ENCODE measurements at places on chromosomes 6 and 20.
A peak's percentile ranks its signal among the peaks of the same experiment; 100 is the strongest.

DNA sequence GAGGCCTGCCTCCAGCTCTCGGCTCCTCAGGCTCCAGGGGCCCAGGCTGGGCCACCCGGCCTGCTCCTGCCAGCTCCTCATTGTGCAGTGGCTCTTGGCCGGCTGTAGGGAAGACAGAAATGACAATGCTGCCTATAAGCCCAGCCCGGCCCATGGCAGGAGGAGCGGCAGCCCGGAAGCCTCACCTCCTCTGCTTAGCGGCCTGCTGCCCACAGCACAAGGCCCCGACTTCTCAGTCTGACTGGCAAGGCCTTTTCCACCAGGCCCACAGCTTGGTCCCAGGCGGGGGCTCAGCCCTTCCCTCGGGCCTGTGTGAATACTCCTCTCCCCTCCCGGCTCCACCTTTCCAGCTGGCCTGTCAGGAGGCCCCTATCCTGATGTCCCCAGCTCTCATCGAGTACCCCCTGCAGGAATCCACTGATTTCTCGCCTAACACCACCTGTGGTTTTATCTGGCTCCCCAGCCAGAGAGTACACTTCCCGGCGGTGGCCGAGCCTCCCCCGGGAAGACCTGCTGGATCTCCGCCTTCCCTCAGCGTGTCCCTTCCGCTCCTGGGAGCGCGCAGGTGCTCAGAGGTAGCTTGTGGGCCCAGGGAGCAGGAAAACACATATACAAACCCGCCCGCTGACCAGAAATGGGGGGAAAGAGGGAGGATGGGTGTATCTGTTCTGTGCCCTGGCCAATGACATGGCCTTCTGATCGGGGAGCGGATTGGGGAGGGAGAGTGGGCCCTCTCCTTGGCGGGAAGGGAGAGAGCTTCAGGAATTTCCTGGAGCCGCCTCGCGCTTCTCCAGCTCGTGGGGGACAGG is 963 bp downstream of the DDRGK1 start:
- no peak for DNase-seq

- DNase-seq: no peak
Measured at GRCh38 chr6:15439410-15440025, 193.6 kb downstream of the JARID2 start.

DNA sequence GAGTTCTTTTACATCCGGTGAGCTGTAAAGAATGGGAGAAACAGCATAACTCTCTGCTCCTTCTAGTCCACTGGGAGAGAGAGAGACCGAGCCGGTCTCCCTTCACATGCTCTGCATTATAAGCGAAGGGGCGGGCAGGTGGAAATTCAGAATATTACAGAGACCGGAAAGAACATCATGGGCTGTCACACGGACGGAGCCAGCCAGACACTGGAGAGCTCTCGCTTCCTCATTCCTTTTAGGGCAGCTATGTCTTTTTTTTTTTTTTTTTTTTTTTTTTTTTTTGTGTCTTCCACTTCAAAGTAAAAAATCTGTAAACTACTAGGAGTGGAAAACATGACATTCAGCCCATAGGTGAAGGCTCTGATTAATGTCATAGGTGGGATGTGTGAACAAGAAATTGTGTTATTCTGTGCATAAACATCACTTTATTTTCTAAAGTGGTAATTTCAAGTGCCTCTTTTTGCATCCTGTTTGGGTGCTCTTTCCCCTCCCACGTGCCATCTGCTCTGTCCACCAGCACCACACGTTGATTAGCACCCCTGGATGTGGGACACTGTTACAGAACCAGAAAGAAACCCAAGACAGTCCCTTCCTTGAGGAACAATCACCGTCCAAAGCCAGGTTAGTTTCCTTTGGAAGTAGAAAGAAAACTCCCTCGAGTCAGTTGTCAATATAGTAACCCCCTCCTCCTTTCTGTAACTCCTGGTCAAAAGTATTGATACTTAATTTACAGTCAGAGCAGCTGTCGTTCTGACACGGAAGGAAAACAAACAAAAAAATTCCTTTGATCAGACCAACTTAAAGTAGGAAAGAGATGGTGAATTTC is at the start of gene TAGAP:
TSS of gene TAGAP (minus strand) at position 93 of the 829 bp plus-strand sequence. CDS start 845 bp downstream, outside the sequence.
- no peak for DNase-seq

GRCh38 chr20:20409331-20409730 is 41.4 kb downstream of the INSM1 start:
- no peak for DNase-seq

DNA sequence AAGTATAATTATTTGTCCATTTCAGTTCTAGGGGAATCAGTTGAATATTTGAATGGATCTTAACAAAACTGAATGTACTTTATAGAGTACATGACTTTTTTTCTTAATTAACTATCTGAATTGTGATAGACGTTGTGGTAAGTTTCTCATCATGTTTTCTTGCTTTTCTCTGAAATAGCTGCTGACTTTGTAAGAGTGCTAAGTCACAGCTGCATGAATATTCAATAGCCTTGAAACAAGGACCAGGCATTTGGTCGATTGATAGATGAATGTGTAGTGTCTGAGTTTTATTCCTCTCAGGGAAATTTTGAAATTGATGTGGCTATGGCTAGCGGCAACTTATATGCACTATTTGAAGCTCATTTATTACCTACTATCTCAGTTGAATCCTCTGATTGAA is 56.0 kb downstream of the ADGRB3 start:
- DNase-seq: no peak

- no peak for DNase-seq
Measured at GRCh38 chr6:111573892-111574797, 31.5 kb downstream of the TRAF3IP2 start.

DNA sequence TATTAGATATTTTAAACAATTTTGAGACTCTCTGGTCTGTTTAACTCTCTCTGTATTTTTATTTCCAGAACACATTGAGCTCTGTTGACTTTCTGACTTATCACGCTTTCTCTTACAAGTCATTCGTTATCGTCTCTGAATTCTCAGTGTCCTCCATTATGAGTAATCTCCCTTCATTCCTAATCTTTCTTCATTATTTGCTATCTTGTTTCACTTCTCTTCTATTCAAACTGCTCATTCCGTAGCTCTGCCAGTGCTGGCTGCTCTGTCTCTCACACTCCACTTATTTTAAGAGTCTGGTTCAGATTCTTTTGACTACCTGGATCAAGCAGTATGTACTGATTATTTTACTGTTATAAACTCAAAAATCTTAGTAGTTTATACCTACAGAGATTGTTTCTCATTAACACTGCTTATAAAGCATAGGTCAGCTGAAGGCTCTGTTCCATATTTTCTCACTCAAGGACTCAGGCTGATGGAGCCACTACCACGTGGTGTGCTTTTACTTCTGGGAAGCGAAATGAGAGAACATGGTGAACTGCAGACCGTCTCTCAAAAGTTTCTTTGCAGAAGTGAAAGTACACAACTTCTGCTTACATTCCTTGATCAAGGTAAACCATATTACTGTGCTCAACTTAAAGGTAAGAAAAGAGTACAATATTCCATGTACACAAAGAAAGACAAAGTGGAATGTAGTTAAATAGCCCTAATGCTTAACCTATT is 485.2 kb downstream of the GRIK2 start:
- no peak for DNase-seq

DNA sequence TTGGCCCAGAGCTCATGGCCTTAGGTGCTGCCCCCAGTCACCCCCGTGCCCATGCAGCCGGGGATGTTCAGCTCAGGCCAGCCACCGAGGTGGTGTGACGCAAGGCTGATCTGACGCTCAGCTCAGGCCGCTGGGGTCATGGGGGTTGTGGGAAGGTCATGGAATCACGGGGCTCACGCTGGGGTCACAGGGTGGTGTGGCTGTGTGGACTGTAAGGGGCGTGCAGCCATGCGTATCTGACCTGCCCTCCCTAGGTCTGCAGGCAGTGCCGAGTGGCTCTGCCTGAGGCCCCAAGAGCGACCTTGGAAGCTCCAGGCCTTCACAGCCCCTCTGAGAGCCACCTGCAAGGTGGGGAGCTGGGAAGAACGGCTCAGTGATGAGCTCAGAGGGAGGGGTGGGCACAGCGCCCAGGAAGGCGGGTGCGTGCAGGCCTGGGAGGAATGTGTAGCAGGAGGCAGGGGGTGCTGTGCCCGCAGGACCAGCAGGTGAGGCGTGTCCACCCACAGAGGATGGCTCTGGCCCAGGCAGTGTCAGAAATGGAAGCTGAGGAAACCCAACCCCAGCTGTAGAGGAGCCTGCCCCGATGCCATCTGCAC is 27.8 kb downstream of the CHRNA4 start:
- peak; percentile 62 for DNase-seq

GRCh38 chr6:13990796-13991195 is 66.0 kb downstream of the RNF182 start:
- no peak for DNase-seq

- no peak for DNase-seq
Measured at GRCh38 chr6:34553750-34554149, 2.4 kb downstream of the SPDEF start.

GRCh38 chr6:69784595-69785377 is 12.0 kb downstream of the LMBRD1 start:
- DNase-seq: no peak

- no peak for DNase-seq
Measured at GRCh38 chr6:52642368-52642767, 28.5 kb upstream of the TMEM14A start.

DNA sequence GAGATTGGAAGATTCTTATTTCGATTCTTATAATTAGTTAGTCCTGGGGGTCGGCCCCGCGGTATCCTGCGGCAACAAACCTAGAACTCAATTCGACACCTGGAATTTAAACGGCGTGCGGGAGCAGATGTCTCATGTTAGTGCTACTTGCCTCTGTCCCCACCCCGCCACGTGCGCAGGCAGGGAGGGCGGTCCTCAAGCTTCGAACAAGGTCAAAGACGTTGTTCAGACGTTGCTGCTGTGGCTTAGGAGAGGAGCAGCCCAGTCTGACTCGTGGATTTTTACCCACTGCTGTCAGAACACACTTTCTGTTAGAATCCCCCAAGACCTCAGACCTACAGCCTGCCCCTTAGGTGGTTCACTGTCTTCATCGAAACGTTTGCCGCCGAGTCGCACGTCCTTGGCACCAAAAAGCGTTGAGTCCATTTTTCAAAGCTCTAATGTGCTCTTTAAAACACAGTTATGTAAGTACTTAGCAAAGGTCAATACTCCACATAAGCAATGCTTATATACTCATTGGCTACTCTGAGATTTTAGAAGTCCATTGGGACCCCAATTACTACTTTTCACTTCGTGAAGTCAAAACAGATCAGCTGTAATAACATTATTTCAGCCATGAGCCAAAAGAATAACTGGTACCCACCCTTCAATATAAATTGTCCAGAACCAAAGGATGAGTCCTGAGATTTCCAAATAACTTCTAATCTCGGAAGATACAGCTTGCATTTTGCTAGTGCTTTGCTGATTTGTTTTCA is 2.7 kb upstream of the C6orf62 start:
- no peak for DNase-seq

DNA sequence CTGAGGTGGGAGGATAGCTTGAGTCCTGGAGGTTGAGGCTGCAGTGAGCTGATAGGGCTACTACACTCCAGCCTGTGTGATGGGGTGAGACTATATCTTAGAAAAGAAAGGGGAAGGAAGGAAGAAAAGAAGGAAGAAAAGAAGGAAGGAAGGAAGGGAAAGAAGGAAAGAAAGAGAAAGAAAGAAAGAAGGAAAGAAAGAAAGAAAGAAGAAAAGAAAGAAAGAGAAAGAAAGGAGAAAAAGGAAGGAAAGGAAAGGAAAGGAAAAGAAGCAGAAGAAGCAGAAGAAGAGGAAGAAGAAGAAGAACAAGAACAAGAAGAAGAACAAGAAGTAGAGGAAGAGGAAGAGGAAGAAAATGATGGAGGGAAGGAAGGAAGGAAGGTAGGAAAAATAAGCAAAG is 1130.2 kb upstream of the MAP3K7 start:
- no peak for DNase-seq

GRCh38 chr6:72930556-72931132 is 294.7 kb downstream of the KHDC1L start:
- DNase-seq: no peak

DNA sequence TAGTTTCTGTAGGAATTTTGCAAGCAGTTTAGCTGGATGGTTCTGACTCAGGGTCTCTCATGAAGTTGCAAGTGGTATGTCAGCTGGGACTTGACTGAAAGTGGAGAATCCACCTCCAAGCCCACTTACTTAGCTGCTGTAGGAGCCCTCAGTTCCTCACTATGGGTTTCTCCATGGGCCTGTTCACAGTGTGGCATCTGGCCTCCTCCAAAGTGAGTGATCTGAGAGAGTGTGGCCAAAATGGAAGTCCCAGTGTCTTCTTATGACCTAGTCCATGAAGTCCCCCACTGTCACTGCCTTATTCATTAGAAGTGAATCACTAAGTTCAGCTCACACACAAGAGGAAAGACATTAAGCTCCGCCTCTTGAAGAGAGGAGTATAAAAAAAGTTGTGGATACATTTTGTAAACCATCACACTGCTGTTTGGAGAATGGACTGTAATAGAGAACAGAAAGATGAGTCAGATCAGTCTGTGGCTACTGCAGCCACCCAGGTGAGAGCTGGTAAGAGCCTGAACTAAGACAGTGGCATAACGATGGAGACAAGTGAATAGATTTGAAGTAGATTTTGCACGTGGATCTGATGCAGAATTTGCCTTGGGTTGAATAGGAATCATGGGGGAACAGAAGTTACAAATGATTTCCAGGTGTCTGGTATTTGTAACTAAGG is 4.9 kb upstream of the NELFCD start:
- DNase-seq: no peak

GRCh38 chr6:130598021-130598989 is 228.9 kb upstream of the SMLR1 start:
- DNase-seq: no peak

- no peak for DNase-seq
Measured at GRCh38 chr6:31357886-31358285, 907 bp upstream of the HLA-B start.

GRCh38 chr6:90860822-90861601 is 274.1 kb upstream of the MAP3K7 start:
- DNase-seq: no peak

DNA sequence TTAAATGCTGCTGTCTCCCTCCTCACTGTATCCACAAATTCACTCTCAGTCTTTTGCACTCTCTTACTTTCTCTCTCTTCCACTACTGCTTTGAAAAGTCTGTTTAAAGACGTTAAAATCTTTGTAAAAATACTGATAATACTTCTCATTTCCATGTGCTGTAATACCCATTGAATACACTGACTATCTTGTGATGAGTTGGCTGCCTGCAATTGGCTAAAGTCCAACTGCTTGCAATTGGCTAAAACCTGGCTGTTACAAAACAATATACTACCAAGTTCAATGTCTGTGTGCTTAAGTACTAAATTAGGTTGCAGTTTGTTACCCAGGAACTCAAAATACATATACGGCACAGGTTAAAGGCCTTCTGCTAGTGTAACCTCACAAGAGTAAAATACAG is 264.8 kb downstream of the THBS2 start:
- DNase-seq: no peak

GRCh38 chr6:30601436-30601814 is 15.6 kb downstream of the PPP1R10 start:
- DNase-seq: no peak

DNA sequence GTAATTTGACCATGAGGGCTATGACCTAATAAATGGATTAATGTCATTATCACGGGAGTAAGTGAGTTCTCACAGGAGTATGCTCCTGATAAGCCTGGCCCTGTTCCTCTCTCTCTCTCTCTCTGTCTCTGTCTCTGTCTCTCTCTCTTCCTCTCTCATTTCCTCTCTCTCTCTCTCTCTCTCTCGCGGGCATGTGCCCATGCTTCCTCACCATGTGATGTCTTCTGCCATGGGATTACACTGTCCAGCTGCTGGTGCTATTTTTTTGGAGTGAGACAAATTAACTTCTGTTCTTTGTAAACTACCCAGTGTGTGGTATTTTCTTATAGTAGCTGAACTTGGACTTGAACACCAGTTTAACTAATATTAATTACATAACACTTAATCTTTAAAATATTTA is 374.3 kb upstream of the GJE1 start:
- DNase-seq: no peak
